ENCODE measurements at places on chromosomes 7 and 10.

DNA sequence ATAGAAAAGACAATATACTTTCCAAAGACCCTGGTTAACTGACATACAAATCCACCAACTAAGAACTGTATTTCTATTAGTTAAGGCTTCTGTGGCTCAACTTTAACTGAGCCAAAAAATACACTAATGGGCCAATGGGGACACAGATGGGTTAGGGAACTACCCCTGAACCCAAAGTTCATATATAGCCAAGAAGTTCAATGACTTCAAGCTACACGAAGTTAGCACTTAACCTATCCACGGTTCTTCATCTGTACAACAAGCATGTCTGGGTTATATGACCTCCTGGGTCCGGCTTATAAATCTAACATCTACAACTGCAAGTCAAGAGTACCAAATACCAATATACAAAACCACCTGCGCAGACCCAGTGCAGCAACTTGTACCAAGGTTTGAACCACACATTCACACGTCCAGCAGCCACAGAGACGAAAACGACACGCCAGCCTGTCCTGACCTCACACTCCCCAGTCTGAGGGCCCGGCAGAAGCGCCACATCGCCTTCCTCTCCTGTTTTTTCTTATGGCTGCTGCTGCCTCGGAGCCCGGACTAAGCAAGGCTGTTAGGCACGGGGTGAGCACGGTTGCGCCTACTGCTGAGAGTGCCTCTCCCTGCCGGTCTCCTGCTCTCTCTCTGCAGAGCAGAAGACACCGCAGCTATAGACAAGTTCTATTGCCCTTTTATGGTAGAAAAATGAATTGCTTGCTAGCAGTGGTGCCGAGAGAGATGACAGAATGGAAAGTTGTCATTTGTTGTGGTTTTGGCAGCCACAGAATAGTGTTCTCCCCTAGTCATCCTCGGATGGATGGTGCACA is 86.3 kb downstream of the RNF216 start:
- DNase-seq, result no peak

- DNase-seq, result no peak
Observed at GRCh38 chr7:17236603-17237002, 61.8 kb upstream of the AHR start.

DNA sequence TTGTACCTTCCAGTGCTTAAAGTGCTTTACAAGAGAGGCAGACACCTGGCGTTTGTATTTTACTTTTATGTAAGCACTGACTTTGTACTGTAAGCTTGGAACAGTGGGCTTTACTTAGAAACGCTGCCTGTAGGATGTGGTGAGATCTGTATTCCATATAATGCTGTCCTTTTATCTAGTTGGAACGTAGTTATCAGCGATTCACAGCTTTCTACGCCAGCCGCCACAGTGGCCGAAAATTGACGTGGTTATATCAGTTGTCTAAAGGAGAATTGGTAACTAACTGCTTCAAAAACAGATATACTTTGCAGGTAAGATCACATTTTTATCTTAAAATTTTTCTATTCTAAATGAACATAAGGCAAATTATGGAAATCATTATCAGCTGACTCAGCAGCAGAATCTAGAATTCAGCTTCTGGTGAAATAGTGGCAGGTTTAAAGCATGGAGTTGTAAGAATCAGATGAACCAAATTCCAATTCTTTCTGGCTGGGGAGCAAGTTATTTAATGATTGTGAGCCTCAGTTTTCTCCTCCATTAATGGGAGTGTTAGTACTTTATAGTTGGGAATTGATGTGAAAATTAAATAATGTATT is 91.5 kb downstream of the CUL1 start:
- no peak for DNase-seq

GRCh38 chr7:32518534-32519140 is 23.3 kb downstream of the AVL9 start:
- DNase-seq, result no peak

DNA sequence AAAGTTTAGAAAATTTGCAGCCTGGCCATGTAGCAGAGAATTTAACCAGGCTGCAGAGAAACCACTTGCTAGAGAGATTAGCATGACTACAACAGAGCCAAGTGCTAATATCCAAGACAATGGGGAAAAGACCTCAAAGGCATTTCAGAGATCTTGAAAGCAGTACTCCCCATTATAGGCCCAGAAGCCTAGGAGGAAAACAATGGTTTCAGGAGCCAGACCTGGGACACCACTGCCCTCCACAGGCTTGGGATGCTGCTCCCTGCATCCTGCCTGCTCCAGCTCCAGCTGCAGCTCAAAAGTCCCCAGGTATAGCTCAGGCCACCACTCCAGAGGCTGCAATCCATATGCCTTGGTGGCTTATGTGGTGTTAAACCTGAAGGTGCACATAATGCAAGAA is 101.5 kb upstream of the TMEM72 start:
- no peak for DNase-seq

- no peak for DNase-seq
Observed at GRCh38 chr10:22670788-22671187, 43.6 kb downstream of the PIP4K2A start.

- peak; percentile 14 for DNase-seq
Observed at GRCh38 chr7:97731736-97732564, at the start of gene TAC1. Gene TAC1, plus strand, starts transcription at chr7:97732086. Its CDS starts 527 bp downstream, at chr7:97732613.

DNA sequence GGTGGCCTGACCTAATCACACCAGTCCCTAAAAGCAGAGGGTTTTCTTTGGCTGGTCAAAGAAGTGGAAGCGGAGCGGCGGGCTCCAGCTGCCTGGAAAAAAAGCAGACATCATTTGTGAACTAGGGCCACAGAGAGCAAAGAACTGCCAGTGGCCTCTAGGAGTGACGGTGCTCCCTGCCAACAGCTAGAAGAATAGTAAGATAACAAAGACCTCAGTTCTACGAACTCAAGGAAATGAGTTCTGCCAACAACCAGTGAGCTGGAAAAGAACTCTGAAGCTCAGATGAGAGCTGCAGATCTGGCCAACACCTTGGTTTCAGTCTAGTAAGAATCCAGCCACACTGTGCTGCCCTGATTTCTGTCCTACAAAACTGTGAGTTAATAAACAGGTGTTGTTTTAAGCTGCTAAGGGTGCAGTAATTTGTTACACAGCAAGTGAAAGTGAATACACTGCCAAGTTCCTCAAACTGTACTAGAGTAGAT is 178.0 kb downstream of the SRPK2 start:
- DNase-seq, result no peak

DNA sequence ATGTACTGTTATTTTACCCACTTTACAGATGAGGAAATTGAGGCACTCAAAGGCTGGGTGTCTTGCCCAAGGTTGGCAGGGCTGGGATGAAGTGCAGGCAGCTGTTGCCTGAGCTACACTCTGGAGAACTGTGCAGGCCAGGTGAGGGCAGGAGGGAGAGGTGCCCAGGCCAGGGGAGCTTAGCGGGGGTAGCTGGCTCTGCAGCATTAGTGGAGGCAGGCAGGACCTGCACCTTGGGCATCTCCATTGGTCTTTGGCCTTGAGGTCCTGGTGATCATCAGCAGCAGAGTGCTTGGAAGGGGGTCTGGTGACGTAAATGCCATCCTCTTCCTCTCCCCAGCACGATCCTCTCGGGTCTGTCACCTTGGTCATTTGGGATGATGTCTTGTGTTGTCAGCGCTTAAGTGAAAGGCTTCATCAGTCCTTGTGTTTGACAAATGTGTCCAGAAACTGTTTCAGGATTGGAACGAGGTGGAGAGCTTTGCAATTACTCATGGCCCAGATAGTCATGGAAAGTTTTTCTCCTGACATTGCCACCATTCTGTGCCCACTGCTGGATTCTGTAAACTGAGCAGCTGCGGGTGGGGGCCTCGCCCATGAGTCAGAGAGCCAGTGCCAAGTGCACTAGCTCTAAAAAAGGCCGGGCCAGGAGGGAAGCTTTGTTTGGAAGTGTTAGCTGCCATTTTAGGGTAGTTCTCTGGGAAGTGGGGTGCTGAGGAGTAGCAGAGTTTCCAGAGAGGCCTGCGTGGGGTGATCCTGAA is 47.6 kb downstream of the TSPAN15 start:
- no peak for DNase-seq

DNA sequence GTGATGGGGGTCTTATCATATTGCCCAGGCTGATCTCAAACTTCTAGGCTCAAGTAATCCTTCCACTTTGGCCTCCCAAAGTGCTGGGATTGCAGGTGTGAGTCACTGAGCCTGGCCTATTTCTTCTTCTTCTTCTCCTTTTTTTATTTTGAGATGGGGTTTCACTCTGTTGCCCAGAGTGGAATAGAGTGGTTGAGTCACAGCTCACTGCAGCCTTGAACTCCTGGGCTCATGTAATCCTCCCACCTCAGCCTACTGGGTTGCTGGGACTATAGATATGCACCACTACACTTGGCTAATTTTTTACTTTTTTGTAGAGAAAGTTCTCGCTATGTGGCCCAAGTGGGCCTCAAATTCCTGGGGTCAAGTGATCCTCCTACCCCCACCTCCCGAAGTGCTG is 124.3 kb downstream of the SKIDA1 start:
- no peak for DNase-seq

DNA sequence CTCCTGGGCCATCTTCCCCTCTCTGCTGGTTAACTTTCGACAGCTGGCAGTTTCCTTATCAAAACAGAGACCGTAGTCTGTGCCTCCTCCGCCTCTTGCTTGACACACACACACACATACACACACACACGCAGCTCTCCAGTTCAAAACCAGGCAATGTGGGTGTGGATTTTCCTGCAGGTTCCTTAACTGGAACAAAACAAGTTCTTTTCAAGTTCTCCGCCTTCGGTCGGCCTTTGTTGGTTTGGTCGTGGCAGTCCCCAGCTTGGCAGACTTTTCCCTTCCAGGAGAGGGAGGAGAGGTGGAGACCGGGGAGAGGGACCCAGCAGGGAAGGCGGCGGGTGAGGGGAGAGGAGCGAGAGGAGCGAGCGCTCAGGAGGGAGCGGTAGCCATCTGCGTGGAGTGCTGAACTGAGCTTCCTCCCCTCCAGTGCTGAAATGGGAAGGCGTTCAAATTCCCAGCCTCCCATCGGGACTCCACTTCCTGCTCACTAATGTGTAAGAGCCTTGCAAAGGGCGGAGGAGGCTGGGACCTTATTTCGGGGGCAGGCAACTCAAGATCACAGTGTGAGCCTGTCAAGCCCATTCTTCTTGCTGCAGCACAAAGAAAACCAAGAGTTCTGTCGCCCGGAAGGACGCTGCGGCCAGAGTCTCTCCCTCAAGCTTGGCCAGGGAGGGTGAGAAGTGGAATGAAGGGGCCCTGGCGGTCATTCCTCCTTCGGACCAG is 120.6 kb downstream of the PRPF18 start:
- peak; percentile 31 for DNase-seq

DNA sequence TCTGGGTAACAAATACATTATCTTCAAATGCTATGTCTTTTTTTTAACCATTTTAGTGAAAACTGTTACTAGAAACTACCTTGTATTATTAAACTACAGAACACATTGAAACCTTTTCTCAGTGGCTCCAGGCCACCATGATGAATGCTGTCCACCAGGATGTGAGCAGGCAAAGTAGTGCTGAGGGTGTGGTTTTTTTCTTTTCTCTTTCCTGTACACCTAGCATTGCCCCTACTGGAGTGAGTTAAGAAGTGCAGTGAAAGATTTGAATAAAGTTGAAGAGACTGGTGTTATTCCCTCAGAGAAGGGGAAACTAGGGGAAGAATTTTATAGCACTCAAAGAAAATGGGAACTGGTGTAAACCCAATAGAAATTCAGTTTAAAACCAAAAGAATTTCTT is 120.0 kb upstream of the SAMD8 start:
- DNase-seq, result no peak

DNA sequence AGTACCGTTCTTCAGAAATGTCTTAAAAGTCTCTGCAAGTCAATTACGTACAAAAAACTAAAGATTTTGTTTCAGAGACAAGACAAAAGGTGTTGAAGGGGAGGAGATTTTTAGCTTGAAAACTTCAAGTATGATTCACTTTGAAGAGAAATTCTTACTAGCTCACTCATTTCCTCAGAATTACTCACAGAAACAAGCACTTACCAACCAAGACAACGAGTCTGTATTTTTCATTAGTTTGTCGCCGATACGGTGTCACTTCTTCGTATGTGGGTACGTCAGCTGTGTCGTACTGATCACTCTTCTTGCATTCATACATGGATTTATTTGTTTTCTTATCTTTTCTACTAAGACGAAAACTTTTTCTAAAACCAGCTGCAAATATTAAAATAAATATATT is 90.6 kb upstream of the ODAD2 start:
- no peak for DNase-seq

DNA sequence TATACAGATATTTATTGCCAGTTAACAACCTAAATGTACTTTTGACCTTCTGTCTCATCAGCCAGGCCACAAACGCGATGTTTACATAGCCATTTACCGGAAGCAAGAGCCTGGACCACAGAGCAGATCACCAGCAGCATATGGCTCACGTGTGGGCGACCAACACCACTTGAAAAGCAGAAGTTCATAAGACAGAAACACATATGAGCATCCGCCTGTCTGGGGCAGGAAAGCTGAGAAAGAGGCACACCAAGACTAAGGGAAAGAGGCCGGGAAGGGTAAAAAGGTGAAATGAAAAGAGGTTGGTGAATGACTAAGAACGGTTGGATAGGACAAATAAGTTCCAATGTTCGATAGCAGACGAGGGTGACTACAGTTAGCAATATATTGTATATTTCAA is 1.3 kb downstream of the ABCB1 start:
- no peak for DNase-seq

DNA sequence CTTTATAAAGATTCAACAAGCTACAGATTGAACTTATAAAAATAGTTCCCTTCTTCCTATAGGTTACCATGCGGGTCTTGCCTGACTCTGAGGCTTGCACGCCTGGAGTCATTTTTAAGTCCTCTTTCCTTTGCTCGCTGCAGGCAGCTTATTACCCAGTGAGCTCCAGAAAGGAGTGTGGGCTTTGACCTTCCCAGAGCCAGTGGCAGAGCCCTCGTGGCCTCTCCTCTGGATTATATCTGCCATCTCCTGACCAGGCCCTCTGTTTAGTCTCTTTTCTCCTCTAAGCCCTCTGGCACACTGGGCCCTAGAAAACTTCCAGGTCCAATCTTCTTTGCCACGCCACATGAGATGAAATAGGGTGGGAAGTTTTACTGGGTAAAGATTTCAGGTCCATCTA is 39.9 kb upstream of the EZH2 start:
- DNase-seq, result no peak

GRCh38 chr7:157784979-157785441 is 448.2 kb downstream of the DNAJB6 start:
- DNase-seq, result no peak

Data from progenitor cell of endocrine pancreas (in vitro differentiated cells).